ENCODE measurements at places on chromosomes 5 and 9.

DNA sequence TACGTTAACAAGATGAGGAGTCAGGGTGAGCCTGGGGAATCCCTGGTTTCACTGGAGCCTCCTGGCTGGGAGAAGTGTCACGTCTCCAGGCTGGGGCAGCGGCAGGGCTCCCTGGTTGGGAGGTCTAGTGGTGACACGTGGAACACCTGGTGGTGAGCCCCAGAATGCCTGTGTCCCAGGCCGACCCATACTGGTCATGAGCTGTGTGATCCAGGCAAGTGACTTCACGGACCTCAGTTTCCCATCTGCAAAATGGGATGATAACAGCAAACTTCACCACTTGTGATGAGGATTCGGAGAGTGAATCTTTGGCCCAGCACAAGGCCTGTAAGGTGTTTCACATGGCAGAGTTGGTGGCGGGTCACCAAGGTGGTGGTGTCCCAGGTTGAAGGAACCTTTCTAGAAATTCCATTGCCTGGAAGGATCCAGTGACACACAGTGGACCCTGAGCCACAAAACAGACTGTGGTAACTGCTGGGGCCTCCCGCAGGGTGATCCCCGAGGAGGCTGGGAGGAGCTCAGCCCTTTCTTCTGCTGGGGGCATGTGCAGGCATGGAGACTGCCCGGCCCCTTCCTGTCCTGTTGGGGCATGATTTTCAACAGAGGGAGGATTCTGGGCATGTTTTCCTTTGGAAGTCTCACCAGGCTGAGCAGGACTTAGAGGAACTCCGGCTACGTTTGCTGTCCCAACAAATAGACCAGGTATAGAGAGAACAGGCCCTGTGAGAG lies 153.9 kb upstream of the IER5L start:
- no peak for DNase-seq

- no peak for DNase-seq
Measured at GRCh38 chr5:60836131-60836530, 7.9 kb downstream of the ELOVL7 start.

GRCh38 chr5:15538516-15538915 lies 38.5 kb downstream of the FBXL7 start:
- DNase-seq, result no peak

GRCh38 chr5:2023196-2023595 lies 140.5 kb upstream of the IRX4 start:
- DNase-seq, result no peak

DNA sequence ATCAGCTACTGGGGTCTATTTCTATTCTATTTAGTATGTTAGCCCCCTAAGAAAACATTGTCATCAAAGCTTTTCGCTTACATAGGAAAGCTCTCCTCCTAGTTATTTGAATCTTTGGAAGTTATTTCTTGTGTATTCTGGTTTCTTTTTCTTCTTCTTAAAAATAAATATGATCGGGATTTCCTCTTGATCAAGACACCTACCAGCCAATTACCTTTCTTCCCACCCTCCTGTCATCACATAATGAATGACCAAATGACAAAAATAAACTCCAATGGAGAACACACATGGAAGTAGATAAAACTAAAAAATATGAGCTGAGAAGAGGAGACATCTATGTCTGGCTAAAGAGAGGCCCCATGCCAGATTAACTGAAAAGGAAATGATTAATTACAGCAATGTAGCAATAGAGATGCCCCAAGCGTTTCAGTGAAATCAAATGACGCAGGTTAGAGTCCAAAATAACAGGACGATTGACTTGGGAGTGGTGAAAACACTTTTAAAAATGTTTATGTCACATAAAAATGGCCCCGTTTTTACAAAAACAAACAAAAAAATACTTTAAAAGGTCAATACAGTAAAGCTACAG lies 59.5 kb upstream of the PCSK1 start:
- no peak for DNase-seq

DNA sequence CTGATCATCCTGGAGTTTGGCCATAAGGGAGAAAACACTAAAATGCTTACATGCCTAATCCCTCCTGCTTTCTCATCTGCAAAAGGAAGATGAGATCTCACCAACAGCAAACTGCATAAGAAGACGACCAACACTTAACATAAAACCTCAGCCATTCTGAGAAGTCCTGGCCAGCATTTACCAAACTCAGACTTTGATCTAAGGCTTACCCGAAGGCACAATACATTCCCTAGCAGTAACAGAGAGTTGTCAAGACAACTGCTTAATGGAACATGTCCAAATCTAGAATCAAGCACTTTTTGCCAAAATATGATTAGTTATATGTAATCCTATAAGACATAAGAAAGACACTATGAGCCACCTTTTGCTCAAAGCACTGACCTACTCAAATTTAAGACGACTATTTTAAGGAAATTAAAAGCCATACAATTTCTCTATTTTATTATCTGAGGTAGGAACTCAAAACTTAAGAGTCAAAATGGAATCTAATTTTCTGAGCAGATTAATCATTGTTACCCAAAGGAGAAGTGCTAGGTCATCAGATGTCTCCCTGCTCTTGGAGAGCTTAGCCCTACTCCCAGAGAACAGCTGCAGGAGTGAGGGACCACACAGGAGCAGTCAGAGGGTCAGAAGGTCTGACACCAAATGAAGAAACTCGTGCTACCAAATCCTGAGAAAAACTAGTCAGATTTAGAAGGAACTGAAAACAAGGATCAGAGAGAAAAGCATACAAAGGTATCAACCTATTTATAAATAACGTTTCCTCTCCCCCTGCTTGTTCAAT lies 39.3 kb downstream of the EPB41L4A start:
- no peak for DNase-seq

GRCh38 chr9:94126844-94127243 lies 42.6 kb downstream of the PTPDC1 start:
- no peak for DNase-seq

Measured in HEK293T (cell line).